Stimulated activated CD8-positive, alpha-beta memory T cell treated with anti-CD3 and anti-CD28 coated beads, Interleukin-7, amount 100 ng/mL, for 4 hours (primary cell): ENCODE measurements at places on chromosomes 6 and 20.

DNA sequence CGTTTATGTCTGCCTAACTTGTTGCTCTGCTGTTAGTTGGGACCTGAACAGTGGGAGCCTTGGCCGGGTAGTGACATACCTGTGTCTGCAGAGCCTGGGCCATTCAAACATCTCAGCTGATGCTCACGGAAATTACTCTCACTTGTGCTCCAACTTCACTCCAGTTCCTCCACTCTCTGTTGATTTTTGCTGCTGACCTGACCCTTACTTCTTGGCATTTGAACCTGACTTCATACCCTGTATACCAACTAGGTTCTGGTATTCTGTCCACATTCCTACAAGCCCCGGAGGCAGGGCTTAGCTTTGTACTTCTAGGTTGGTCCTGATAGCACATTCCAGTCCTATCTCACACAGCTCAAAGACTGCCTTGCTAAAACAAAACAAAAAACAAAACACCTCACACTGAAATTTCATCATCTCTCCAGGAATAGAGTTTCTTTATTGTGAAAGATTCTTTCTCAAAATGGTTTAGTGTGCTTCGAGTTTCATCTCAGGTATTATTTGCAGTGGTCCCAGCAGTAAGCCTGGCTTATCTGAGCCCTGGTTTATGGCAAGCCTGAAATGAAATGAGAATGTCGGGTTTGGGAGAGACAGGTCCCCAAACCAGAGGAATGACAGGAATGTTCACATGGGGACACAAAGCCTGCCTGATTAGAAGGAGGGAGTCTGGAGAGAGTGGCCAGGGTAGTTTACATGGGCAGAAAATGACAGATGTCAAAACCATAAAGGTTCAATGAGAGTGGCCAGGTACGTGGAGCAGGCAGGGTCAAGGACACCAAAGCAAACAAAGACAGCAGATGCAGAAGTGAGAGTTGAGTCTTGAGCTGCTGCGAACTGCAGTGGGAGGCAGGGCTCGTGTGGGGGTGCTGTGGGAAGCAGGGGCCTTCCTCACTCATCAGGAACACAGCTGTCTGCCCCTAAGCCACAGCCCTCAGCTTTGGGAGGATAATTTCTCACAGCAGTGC, 174.2 kb upstream of the HDAC2 start:
- DNase-seq, result no peak

GRCh38 chr6:70221715-70222438, 81.0 kb downstream of the COL9A1 start:
- no peak for DNase-seq

DNA sequence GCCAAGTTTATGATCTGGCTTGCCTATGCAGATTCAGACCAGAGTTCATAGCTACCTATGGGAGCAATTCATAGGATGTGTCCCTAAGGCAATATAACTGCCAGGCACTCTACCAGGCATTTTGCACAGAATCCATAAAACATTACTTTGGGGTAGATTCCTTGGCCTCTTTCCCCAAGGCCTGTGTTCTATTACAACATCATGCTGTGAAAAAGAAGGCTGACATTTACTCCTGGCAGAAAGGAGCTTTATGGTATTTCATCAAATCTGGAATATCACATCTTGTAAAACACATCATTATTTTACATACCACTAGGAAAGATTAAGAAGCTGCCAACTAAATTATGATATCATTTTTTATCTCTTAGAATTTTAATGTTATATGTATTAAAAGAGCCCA, 287.0 kb upstream of the MARCKS start:
- DNase-seq, result no peak

DNA sequence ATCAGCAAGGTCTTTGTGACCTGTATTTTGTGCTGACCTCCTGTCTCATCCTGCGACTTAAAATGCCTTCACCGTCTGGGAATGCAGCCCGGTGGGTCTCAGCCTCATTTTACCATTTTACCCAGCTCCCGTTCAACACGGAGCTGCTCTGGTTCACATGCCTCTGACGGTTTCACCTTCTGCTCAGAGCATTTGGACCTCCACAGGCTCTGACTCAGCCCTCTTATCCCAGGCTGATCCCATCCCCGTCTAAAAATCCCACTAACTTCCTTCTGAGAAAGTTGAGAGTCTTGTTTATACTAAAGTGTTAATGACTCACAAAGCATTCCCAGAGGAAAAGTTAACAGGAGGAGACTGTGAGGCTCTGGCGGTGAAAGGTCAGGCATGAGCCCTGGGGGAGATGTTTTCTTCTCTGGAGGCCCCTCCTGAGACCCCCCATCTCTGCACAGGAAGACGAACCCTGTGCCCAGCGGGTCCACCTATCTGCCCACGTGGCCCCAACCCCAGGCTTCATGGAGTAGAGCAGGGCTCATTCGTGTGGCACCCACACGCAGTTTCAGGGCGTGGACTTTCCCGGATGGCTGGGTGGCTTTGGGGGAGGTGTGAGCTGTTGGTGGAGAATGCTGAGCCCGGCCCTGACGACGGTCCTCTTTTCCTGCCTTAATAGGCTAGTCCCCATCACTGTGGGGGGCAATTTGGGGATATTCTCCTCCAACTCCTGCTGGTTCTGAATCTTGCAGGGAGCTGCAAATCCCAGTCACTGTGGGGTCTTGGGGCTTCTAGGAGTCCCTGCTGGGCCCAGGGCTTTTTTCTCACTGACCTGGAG, 3.3 kb upstream of the BIRC7 start:
- DNase-seq, result no peak

GRCh38 chr6:21414065-21414464, 179.5 kb upstream of the SOX4 start:
- no peak for DNase-seq

- DNase-seq, result no peak
Measured at GRCh38 chr6:41713159-41713649, 22.2 kb downstream of the TFEB start.

GRCh38 chr6:118780668-118781067, 113.3 kb upstream of the ASF1A start:
- DNase-seq, result no peak

GRCh38 chr6:31529329-31530150, 778 bp downstream of the MCCD1 start:
- DNase-seq, result no peak
